ENCODE measurements at places on chromosomes 2 and 18. TPM values are rescaled to one million over a fixed set of nuclear protein-coding genes. Genes with fewer than 3 reads are reported as not detected.

DNA sequence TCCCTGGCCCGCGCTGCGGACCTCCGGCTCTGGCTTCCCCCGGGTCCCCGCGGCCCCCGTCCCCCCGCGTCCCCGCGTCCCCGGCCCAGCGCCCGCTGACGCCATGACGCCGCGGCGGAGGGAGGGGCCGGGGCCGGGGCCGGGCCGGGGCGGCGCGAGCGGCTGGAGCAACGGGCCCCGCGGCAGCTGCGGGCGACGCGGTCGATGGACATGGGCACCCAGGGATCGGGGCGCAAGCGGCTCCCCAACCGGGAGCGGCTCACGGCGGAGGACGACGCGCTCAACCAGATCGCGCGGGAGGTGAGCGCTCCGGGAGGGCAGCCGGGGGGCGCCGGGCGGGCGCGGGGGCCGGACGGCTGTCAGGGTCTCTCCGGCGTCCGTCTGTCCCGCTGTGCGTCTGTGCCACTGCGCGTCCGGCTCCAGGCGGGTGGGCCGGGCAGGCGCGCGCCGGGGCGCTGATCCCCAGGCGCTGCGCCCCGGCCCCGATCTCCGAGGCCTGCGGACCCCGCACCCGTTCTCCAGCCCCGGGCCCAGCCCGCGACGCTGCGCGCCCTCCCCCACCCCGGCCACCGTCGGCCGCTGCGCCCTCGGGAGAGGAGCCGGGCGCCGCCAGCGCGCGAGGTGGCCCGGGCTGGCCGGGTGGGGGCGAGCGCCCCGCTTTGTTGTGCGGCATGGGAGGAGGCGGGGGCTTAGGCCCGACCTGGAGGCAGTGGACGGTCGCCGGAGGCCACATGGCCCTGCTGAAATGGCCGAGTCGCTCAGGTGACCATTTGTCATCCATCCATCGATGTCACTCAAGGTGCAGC lies at the start of gene LRRFIP1:
Gene LRRFIP1, plus strand, starts transcription at position 147 of the 806 bp plus-strand sequence. Its CDS starts 58 bp downstream, at position 205.
- no peak for DNase-seq

GRCh38 chr2:239531456-239532241 lies 130.8 kb upstream of the HDAC4 start:
- DNase-seq = no peak

DNA sequence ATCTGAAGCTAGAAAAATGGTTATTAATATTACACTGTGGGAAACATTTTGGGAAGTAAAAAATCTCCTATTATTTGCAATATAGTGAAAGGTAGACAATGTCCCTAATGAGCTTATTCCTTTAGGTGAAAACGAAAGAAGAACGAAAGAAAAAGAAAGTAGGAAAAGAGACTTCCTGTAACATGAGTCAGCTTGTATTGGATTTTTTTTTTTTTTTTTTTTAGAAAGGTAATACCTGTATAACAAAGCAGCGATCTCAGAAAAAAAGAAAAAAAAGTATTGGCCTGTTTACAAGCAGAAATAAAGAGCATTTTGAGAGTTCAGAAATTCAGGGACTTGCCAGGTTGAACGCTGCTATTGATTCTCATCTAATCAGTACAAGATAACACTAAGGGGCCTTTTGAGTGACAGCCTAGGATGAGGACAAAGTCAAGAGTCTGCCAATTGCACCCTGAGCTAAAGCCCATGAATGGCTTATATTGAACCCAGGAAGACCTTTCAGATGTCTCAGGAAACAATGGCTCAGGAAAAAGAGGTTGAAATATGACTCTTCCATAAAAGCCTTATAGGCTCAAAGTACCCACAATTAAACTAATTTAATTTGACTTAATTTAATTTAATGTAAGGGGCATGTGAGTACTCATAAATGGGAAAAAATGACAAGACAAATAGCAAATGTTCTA lies 615.6 kb upstream of the CDH2 start:
- no peak for DNase-seq

GRCh38 chr2:1248187-1248586 lies 165.1 kb upstream of the TPO start:
- DNase-seq = no peak

GRCh38 chr18:37460604-37461003 lies 105.0 kb downstream of the CELF4 start:
- DNase-seq = no peak

DNA sequence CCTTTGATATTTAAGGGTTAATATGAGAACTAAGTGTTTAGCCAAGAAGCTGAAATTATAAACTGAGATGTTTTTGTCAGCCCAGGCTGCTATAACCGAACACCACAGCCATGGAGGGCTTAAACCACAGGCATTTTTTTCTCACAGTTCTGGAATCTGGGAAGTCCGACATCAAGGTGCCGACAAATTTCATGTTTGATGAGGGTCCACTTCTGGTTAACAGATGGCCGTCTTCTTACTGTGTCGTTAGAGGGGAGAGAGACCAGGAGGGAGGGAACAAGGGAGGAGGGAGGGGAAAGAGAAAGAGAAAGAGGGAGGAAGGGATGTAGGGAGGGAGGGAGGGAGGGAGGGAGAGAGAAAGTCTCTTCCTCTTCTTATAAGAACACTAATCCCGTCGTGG lies 6.5 kb upstream of the CNDP2 start:
- no peak for DNase-seq

- DNase-seq = no peak
Observed at GRCh38 chr2:129710670-129711495, 268.6 kb upstream of the RAB6C start.

DNA sequence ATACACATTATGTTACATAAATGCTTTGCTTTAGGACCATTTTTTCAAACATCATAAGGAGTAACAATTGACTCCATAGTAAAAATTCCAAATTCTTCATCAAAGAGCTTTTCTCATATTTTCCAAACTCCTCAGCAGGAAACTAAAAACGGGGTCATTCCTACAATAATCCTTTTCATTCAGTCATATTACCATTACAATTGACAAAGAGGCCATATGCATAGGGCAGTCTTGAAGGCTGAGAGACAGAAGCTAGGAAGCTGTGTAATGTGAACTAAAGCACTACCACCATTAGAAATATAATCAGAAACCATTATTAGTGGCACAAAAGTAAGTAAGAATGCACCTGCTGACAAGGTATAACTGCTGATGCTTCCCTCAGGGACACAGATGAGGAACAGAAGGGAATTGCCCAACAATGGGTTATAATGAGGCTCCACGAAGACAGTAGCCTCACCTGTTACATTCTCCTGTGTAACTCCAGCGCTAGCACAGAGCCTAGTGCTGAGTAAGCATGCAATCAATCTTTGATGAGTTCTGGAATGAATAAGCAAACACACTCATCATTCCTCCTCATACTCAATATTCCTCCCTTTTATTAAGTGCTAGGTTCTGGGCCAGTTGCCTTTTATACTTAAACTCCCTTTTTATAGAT lies 942.3 kb downstream of the CPS1 start:
- no peak for DNase-seq

GRCh38 chr2:169136885-169137534 lies 67.6 kb downstream of the DHRS9 start:
- DNase-seq = no peak

DNA sequence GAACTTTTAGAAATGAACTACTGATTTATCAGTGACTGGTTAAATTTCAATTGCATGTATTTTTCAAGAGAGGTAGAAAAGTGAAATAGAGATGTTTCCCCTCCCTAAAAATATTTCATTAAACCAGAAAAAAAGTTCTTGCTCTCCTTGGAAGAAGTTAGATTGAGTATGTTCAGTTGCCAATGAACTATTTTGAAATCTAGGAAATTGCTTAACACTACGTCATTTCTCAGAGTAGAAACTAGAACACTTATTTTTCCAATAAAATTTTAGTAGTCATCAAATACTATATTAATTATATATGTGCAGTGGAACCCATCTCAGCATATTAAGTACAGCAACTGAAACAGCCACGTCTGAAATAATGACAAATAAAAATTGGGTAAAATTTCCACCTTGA lies 51.8 kb upstream of the STAT1 start:
- DNase-seq = no peak

GRCh38 chr2:172440795-172441194 lies 13.4 kb downstream of the ITGA6 start:
- DNase-seq = no peak

DNA sequence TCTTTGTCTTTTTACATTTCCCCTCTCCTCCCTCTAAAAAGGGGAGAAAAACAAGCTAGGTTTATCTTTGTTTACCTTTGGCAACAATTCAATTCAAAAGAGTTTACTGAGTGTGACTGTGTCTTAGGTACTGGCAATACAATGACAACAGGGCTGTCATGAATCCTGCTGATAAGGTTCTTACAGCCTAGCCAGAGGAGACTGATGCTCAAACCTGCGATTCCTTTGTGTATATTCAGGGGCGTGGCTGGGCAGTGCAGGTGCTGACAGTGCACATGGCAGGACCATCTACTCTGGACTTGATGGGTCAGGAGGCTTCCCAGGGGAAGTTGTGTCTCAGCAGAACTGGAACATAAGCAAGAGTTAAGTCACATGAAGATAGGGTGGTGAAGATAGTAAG lies 23.2 kb upstream of the TTN start:
- DNase-seq = no peak

DNA sequence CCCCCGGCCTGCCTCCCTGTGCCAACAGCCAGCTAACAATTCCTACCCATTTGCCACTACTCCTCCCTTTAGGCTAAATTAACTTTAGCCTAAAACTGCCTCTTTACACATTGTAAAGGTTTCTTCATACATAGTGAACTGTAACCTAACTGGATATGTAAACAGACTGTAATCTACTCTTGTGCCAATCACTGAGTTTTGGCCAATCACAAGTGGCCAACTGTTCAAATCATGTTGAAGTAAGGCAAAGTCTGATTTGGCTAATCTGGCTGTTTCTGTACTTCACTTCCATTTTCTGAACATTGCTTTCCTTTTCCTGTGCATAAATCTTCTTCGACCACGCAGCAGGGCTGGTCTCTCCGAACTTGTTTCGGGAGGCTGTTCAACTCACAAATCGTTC lies 103.6 kb upstream of the LYPD6 start:
- no peak for DNase-seq

DNA sequence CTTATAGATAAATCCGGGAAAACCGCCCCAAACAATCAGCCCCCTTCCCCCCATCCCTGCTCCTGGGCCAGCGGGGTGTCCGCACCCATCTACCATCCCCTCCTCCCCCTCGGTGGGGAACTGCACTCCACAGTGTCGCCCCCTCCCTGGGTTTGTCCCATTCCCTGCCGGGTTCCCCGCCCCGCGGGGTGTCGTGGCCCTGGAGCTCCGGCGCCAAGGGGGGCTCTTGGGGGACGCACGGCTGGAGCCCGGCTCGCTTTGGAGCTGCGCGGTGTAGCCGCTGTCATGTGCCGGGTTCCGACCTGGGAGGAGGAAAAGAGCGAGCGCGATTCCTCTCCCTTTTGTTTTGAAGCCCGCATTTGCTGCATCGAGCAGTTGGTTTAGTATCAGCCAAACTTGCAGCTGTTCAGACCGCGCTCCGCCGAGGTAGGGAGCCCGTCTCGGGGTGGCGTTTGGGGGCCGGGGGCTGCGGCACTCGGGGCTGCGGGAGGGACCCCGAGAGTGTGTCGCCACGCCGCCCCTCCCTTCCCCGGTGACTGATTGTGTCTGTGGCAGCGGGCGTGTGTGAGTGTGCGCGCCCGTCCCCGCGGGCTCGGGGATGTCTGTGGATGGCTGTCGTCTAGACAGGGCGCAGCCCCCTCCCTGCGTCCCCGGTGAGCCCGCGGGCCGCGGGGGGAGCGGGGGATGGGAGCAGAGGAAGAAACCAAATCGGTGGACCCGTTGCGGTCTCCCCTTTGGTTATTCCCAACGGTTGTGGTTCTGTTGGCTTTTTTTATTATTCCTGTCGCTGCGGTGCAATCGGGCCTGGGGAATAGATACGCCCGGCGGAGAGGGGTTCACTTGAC lies 797 bp downstream of the CTIF start:
- peak; percentile 27 for DNase-seq

- no peak for DNase-seq
Observed at GRCh38 chr18:5894611-5895298, 567 bp downstream of the TMEM200C start.

DNA sequence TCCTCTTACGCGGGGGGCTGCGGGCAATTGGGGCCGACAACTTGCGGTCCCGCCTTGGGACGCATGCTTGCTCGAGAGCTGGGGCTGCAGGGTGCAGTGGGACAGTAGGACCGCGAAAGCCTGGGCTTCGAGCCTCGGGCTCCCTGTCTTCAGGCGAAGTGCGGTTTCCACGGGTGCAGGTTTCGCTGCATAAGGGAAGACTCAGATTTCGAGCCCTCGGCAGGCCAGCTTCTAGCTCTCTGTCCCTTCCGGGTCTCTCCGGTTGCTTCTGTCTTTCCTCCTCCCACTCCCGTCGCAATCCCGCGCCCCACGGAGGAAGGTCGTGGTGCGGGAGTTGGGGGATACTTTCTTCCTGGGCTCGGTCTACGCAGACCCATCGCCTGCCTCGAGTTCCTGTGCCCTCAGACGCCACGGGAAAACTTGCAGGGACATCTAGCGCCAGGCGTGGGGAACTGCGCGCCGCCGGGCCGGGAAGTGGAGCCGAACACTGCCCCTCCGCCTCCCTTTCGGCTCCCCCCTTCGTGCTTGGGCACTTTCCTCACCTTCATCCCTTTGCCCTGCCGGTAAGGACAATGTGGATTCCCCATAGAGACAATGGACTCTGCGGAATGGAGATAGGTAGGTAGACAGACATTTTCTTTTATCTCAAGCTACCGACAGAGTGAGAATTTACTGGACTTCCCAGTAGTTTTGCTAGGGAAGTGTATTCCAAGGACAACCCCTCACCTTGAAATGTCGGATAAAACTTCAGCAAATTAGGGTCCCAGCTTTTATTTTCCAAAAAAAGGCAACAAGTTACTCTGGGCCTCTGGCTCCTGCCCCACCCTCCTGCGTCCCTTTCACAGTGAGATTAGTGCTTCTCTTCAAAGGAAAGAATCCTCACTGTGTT lies 4.2 kb upstream of the HOXD13 start:
- no peak for DNase-seq

DNA sequence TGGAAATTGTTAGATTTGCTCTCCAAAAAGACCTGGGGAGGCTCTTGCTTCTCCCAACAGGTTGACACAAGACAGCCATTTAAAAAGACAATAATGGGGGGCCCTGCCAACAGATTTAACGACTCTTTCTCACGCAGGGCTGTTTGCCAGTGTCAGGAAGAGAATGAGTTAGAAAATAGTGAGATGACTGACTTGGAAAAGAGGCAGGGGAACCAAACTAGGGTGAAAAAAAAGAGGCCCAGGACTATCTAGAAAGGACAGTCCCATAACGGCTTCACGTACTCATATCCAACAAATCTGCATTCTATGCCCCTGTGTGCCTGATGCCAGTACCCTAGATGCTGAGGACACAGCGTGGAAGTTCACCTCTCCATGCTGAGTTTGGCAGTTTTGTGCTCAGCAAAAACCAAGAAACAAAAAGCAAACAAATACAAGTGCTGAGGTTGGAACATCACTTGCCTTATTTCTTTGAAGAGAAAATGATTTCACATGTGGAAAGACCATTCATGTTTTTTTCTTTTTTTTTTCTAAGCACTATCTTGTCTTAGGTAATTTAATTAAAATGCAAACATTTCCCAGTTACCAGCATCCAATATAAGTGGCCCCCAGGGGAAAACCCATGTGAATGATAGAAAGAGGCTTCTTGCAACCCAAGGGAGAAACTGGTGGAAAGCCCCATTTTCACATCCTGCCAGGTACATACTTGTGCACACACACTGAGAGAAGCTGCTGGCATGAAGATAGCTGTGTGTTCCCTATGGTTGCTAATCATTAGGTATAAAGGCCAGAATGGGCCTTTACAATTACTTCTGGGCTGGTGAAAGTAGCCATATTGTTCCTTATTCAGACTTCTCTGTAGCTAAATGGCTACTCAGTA lies 10.6 kb upstream of the WIPF1 start:
- peak; percentile 43 for DNase-seq

MATN3 gene
- not detected for total RNA-seq

ABCB11 gene
- 0.03 TPM for total RNA-seq

SULT1C4 gene
- total RNA-seq = not detected

AQP12A gene
- not detected for total RNA-seq

Data from activated CD8-positive, alpha-beta T cell treated with anti-CD3 and anti-CD28 coated beads, Interleukin-2, amount 10 ng/mL, durations not matched to agents 7 days and 5 days (primary cell).